ENCODE measurements at places on chromosomes 2 and 18. TPM values are rescaled to one million over a fixed set of nuclear protein-coding genes. Genes with fewer than 3 reads are reported as not detected.

Gene TNFAIP6
- not detected for total RNA-seq

Gene TFCP2L1
- total RNA-seq = 0.13 TPM

Gene TMEM198
- total RNA-seq = 7.1 TPM

Gene REV1
- total RNA-seq = 31.5 TPM

Gene PARD6G
- 0.38 TPM for total RNA-seq

Data from activated CD8-positive, alpha-beta memory T cell treated with anti-CD3 and anti-CD28 coated beads for 36 hours (primary cell).